Renal cortical epithelial cell (primary cell): ENCODE measurements at places on chromosomes 7 and 10. TPM values are rescaled to one million over a fixed set of nuclear protein-coding genes. Genes with fewer than 3 reads are reported as not detected.

COL1A2 gene
- 7.3 and 237 TPM in 2 replicates for total RNA-seq

DNA sequence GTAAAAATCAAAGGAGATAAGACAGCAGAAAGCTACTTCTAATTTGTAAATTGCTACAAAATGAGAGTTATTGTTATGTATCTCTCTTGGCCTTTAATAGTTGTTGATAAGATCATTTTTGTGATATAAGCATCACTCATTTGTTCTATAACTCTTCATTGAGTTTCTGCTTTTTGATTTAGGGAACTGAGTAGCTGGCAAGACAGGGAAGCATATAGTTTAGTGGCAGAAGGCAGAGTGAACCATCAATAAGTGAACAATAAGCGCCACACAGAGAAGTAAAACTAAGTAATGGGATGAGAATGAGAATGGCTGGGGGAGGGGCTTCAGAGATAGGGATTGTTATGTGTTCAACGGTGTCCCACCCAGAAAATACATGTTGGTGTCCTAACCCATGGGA, 245.4 kb downstream of the ADARB2 start:
- no peak for DNase-seq

DNA sequence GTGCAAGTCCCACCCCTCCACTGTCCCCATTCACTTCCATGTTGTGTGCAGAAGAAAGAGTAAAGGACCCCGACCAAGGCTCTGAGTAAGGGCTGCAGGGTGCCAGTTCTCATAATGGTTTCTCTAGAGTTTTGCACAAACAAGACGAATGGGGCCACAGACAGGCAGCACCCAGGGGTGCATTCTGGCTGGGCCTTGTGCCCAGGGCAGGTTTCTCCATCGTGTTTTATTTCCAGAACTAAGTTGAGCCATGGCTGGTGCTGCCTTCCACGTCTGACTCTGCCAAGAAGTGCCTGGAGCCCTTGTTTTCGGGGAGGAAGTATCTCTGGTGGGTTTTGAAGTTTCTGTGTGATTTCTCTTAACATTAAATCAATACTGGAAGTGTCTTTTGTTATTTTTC, 95.0 kb upstream of the SDK1 start:
- DNase-seq, result no peak

DNA sequence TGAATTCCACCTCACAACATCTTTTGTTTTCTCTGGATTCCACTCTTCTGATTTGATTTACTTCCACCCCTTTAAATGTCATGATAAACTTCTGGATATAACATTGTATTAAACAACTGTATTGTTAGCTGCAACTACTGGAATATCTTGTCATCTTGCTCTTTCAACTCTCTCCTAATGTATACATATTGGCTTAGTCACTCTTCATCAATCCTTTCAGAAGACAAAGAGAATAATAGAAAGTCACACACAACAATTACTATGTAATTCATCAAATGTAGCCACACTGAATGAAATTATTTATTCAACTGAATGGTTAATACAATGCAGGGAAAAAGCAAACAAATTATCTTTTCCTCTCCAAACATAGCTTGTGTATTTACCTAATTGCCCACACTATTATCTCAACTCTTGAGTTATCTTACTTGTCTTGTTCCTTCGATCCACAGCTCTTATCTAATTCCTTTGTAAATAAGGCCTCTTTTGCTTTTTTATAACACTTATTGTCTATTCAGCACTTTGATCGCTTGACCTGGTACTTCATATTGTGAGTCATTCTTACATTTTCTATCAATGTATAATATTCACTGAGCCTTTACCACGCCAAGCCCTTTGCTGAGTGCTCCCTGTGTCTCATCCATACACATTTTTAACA, 16.7 kb downstream of the SEMA3A start:
- DNase-seq, result no peak

- DNase-seq, result peak; percentile 38
Observed at GRCh38 chr10:15168291-15168785, at the start of gene NMT2. Gene NMT2 (minus strand): TSS chr10:15168693. CDS start chr10:15168612, 81 bp downstream.

DNA sequence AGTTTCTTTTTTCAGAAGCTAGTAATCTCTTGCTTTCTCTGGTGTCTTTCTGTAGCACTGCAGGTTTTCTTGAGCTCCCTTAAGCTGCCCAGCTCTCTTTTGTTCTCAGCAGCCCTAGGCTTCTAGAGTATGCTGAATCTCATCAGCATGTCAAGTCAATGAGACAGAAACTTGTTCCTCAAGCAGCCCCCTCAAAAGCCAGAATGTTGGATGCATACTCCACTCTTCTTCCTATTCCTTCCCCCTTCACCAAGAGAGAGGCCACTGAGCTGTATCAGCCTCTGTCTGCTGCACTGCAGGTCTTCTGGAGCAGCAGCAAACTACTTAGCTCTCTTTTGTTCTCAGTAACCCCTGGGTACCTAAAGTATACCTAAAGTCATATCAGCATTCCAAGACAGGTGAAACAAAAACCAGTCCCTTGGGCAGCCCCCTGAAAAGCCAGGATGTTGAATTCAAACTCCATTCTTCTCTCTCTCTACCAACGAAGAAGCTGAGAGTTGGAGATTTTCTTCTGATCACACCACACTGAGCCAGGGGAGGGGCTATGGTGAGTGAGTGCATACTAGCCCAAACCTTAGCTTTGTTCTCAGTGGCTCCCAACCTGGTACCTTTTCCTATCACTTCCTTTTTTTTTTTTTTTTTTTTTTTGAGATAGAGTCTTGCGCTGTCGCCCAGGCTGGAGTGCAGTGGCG, 73.3 kb upstream of the WAC start:
- DNase-seq, result no peak

GRCh38 chr7:117384688-117385362, 42.5 kb downstream of the ASZ1 start:
- no peak for DNase-seq
